NCI-H82 (cell line): ENCODE measurements at places on chromosomes 6 and 20.

- DNase-seq = peak; percentile 20
Measured at GRCh38 chr6:111173341-111173740, 86.0 kb downstream of the SLC16A10 start.

- no peak for DNase-seq
Measured at GRCh38 chr6:42796171-42796570, 14.3 kb downstream of the BICRAL start.

- no peak for DNase-seq
Measured at GRCh38 chr20:19742974-19743639, 15.0 kb upstream of the RIN2 start.

- DNase-seq = peak; percentile 73
Measured at GRCh38 chr6:119148098-119148824, 69.8 kb upstream of the FAM184A start.

GRCh38 chr6:134047673-134048072 lies 4.8 kb downstream of the SLC2A12 start:
- DNase-seq = no peak

DNA sequence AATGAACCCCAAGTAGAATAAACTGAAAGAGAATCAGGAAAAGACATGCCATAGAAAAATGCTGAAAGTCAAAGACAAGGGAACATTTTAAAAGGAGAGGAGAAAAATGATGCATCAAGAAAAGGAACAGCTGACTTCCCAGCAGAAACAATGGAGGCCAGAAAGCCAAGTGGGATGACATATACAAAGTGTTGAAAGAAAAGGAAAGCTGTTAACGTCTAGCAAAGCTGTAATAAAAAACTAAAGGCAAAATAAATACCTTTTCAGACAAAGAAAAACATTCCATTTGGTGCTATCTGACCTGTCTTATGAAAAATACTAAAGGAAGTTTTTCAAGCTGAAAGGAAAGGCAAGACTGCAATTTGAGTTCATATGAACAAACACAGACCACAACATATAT lies 34.1 kb upstream of the PDE10A start:
- no peak for DNase-seq

- no peak for DNase-seq
Measured at GRCh38 chr6:14092838-14093789, 24.5 kb upstream of the CD83 start.

DNA sequence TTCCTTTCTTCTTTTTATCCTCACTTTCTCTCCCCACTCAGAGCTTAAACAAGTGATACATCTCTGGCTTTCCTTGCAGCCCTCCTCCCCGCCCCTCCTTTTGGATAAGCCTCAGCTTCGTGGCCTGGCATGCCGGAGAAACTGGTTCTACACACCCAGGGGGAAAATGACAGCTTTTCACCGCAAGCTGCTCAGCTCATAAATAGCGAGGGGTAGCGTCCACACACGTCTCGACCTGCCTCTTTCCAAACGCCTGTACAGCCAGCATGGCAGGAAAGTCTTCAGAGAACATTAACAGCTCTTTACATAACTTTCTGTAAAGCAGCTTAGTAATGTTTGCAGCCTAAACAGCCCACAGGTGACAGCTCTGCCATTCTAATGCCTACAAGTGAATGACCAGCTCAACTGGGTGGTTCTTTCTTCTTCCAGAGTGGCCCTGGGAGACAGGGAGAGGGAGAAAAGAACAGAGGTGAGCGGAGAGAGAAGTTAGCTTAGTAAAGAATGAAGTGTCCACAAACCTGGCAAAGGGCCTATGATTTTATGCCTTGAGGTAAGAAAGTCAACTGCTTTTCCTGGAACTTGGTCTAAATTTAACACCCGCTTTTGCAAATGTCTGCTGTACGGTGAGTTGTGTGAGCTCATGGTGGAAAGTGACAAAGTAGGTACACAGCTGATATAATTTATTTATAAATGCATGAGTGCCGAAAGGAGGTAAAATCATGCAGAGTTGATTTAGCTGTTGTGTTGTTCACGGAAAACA lies 251.5 kb downstream of the TFAP2A start:
- no peak for DNase-seq

DNA sequence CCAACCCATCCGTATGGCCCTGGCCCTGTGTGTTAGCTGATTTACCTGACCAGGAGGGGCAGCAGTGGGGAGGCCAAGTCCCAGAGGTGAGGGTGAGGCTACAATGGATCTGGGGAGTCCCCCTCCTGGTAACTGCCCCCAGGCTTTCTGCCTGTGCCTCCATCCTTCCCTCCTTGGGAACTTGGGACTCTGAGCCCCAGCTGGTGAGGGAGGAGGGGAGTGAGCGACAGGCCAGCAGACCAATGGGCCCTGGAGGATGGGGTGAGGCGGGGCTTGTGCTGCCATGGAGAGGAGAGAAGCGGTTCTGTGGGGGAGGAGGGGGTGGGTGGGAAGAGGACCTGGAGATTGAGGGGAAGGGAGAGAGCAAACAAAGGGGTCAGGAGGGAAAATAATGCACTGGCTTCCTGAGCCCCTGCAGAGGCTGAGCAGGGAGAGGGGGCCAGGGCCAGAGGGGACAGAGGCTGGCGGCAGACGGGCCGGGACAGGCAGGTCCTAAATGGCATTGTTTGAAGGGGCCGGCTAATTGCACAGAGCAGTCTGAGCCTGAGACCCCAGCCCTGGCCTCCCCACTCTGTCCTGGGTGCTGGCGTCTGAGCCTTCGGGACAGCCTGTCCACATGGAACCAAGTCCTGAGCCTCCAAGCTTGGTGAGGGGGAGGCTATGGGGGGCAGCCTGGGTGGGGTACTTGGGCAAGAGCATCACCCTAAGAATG lies 17.5 kb downstream of the DNMT3B start:
- peak; percentile 60 for DNase-seq

DNA sequence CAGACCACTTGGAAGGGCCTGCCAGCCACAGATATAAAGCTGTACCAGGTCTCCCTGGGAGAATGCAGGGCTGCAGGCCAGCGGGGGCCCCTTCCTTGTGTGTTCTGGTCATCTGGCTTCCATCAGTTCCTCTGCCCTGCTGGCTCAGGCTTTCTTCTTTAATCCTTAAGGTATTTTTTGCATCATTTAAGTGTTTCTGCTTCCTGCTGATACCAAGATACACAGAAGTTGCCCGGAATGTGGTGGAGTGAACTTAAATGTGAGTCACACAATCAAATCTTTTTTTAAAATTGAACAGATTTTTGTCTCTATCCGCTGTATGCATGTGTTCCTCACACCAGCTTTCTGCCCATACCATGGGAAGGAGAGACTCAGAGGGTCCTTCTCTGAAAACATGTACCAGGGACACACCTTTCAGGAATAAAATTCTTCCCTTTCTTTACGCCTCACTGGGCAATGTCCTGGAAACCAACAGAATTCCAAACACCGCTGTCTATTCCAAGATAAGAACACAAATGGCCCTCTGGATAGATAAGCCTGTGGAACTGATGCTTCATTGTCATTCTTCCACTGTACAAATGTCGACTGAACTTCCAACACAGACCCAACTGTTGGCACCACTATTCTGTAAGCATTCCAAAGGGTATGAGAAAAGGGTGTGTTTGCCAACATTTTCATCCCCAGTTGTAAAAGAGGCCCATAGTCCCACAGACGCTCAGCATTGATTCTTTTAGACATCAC lies 206.2 kb upstream of the MYLIP start:
- DNase-seq = no peak

DNA sequence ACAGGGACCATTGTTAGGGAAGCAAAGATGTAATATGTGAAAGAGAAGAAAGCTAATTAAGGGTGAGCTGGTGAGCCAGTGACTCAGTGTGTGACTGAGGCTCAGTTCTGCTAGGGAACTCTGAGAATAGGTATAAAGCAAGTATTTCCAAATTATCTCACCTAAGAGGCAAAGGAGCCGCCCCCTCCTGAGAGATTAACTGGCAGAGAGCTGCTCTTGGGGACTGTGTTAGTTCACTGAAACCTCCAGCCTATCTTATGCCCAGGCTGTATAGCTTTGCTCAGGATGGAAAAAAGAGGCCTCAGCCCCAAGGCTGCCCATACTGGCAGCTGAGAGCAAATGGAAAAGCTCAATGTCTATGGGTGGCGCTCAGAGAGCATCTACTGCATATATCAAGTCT lies 152.0 kb downstream of the PAK5 start:
- DNase-seq = no peak
